Putamen (tissue), 1 donor: ENCODE measurements at places on chromosomes 1 and 21.

DNA sequence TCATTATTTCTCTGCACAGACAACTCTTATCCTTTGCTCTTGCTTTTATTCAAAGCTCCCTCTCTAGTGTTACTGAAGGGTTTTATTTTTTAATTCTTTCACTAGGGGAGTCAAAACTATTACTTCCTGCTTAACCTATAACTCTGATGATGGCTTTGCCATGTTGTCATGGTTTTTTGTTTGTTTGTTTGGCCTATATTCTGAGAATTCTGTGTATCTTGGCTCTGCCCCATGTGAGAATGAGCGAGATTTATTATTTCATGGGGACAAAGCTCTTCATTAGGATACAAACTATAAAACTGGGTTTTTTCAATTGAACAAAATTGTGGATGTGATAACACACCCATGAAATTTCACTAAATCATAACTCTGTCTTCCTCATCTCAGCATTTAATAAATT is 190.5 kb upstream of the C1orf105 start:
- no peak for DNase-seq

DNA sequence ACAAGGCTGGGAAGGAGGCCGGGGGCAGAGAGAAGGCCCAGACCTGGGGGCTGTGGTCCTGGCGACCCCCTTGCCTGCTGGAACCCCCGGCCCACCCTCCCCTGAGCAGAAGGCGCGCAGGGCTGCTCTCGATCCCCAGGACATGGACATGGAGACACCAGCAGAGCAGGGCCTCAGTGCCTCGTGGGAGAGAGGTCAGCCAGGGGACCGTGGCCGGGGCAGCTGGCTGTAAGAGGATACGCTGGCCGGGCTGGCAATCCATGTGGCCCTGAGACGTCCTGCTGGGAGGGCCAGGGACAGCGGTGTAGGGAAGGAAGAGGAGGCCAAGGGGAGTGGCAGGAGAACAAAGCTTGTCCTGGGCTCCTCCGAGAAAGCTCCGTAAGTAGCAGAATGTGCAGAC is 132.2 kb downstream of the CASZ1 start:
- DNase-seq, result no peak

GRCh38 chr1:31791131-31791858 is 24.5 kb downstream of the SPOCD1 start:
- no peak for DNase-seq

GRCh38 chr1:199937161-199937560 is 90.3 kb upstream of the NR5A2 start:
- no peak for DNase-seq

DNA sequence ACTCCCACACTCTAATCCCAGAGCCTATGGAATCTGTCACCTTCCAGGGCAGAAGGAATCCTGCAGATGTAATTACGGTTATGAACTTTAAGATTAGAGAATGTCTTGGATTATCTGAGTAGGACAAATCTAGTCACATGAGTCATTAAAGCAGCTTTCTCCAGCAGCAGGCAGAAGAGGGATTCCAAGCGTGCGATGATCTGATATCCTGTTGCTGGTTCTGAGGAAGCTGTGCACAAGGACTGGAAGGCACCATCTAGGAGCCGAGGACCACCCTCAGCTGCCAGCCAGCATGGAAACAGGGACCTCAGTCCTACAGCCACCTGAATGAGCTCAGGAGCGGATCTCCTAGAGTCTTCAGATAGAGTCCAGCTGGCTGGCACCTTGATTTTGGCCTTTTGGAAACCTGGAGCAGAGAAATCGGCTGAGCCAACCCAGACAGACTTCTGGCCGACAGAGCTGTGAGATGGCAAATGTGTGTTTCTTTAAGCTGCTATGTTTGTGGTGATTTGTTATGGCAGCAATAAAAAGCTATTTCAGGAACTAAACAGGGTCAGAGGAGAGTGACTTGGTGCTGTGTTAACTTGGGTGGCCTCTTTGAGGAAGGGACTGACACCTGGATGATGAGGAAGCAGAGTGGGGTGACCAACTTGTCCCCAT is 34.5 kb downstream of the LRRN2 start:
- DNase-seq, result no peak

GRCh38 chr1:43451701-43452532 is 1.8 kb downstream of the HYI start:
- no peak for DNase-seq

DNA sequence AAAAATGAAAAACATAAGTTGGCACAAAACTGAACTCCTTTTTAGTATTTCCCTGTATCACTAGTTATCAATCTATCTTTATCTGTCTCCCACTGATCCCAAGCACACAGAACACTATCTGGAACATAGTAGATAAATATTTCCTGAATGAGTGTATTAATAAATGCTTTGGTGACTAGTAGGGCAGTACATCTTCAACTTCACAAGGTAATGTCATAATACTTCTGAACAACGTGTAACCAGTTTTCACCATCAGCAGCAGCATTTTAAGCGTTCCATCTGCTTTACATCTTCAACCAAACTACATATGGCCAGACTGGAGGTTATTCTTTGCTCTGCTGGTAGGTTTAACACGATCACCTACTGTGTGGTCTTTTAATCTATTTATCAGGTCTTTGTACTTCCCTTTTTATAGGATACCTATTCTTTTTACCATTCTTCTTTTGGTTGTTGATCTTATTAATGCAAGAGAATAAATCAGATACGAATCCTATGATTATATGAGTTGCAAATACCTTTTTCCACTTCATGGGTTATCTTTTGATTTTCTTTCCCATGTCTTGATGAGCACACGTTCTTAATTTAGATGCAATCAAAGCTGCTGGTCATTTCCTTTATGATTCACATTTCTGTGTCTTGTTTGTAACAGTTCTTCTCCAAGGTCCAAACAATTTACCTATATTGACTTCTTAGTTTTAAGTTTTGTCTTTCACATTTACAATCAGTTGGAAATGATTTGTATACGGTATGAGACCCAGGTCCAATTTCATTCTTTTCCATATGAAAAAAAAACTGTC is 16.3 kb downstream of the GPBP1L1 start:
- no peak for DNase-seq

DNA sequence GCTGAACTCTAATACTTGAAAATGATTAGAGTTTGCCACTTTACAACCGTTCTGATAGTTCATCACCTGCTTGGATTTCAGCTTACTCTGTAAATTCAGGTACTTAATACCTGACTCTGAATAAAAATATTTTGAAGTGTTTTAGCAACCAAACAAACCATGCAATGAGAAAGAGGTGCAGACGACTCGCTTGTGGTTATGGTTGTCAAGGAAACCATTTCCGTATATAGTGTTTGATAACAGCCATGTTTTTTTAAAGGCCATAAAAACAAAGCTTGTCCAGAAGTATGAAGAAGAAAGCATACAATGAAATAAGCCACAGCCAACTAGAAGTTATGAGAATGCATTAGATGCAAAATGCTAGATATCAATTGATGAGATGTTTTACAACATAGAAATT is 167.2 kb upstream of the HMCN1 start:
- no peak for DNase-seq

GRCh38 chr1:201964261-201964660 is 9.0 kb downstream of the TIMM17A start:
- DNase-seq, result no peak

GRCh38 chr1:234638832-234639799 is 29.1 kb upstream of the IRF2BP2 start:
- no peak for DNase-seq

- DNase-seq, result no peak
Measured at GRCh38 chr1:47921935-47922415, 75.2 kb downstream of the TRABD2B start.

DNA sequence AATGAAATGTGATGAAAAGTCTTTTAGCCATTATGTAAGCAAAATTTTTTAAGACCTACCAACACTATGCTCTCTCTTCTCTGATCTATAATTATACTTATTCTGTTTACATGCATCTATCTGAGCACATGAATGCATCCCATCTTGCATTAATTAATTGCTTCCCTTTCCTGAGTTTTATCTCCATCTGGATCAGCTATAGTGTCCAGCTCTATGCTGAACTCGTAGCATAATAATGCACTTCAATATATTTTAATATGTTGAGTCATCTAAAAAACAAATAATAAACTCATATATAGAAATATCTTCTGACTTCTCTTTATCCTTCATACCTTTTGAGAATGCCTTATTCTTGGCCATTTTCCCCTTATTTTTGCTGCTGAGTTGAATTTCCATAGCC is 1097.8 kb downstream of the TTLL7 start:
- no peak for DNase-seq

DNA sequence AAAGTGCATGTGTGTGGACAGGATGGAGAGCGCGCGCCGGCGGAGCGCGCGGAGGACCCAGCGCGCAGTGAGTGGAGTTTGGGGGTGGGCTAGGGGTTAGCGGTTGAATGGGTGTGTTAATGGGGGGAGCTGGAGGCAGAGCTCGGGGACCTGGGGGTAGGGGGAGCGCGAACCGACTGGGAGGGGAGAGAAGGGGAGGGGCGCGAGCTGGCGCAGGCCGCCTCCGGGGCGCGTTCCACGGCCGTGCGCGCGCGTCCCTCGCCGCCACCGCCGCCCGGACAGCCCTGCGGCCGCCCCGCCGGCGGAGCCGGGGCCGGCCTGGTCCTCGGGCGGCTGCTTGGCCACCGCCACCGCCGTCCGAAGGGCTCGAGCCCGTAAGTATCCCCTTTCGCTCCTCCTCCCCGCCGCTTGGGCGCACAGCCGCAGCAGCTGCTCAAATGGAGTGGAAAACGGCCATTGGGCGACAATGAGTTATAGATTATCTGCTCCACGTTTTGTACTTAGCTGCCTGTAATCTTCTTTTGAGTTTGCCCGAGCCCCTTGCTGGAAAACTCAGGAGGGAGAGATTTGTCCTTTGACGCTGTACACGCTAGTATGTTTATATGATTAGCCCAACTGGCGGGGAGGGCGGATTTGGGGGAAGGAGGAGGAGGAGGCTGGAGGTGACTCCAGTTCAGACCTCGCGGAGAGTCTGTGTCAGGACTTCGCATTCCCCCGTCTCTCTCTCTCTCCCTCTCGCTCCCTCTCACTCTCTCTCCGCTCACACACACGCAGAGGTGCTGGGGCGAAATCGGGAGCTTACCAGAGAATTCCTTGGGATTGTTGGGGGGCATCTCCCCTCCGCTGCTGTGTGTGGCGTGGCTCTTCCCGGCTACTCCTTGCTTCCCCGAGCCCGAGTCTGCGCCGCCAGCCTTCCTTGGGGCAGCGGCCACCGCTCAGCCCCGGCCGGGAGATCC is at the start of gene ADGRL2:
ADGRL2 (plus strand) TSS at position 240 of the 956 bp plus-strand sequence. CDS start 36,051 bp downstream, outside the sequence.
- DNase-seq, result peak; percentile 60

DNA sequence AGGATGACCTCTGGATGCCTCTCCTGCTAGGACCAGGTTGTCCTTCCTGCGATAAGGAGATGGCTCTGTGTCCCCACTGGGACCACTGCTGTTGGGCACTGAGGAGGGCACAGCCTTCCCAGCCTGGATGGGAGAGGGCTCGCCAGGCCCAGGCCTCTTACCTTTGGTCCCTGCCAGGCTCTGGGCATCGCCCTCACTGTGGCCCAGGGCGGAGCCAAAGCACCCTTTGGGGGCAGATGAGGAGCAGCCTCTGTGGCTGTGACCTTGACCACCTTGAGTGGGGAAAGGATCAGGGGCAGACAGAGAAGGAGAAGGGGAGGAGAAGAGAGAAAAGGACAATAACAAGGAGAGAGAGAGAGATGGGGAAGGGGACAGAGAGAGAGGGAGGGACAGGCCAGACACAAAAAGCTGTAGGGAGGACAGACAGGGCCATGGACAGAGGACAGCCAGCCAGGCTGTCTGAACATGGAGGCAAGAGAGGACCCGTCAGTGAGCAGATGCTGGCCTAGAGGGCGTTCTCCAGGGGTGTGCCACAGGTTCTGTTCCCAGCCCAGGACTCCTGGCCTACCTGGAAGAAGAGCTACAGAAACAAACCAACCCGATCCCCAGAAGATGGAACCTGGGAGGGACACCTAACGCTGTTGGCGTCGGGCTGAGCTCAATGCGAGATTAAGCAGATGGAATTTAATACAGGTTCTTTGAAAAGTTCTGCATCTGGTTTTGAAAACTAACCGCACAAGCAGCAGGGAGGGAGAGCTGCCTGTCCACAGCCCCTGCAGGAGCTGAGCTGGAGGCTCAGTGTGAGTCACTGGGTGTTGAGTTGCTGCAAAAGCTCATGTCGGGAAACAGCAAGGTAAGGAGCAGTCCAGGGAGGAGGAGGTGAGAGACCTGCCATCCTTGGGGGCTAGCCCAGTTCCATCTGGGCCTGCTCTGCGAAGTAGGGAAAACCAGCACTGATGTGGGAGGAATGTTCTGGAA is 262.1 kb downstream of the PTPRU start:
- DNase-seq, result no peak
